ENCODE measurements at places on chromosomes 3 and 15.

DNA sequence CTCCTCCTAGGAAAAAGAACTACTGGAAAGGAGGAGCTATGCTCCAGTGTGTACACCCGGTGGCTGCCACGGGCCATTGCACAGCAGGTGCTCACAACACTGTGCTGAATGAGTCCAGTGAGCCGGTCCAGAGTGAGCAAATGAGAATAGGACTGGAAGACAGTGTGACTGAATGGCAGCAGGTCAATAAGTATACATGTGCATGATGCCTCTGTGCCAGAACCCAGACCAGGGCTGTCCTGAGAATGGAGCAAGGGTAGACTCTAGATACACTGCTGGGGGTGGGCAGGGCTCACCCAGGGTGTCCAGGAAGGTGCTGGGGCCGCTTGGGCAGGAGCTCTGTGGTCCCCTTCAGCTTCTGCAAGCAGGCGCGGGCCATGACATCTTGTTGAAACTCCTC, 8.3 kb downstream of the POLG start:
- no peak for DNase-seq

- no peak for DNase-seq
Measured at GRCh38 chr3:154657218-154657617, 227.2 kb upstream of the GPR149 start.

DNA sequence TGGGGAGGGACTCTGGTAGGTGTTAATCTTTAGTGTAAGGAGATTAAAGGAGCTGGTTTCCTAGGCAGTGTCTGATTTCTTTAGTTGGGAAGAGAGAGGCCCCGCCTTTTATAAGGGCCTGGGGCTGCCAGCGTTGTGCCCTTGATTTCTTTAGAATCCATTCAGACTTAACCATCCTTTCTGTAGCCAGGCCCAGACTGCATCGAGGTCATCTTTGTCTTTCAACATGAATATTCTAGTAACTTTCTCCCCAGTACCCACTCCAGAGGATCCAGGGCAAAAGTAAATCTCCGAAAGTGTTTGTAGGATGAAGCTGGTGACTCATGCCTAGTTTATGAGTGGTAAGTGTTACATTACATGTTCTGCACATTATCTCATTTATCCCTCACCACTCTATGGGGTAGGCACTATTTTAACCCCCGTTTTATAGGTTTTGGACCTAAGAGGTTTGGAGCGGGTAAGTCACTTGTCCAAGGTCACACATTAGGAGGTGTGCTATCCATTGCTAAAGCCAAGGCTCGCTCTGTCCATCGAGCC, 11.8 kb upstream of the USP3 start:
- no peak for DNase-seq

- no peak for DNase-seq
Measured at GRCh38 chr3:25540273-25540672, 112.2 kb downstream of the RARB start.

GRCh38 chr3:138140940-138141339, 8.8 kb upstream of the A4GNT start:
- DNase-seq, result no peak

GRCh38 chr15:85984241-85984640, 95.4 kb upstream of the AGBL1 start:
- DNase-seq, result no peak

GRCh38 chr15:64044300-64045100, 1.8 kb downstream of the DAPK2 start:
- DNase-seq, result no peak

- DNase-seq, result no peak
Measured at GRCh38 chr15:68808091-68808490, 12.6 kb downstream of the ANP32A start.

DNA sequence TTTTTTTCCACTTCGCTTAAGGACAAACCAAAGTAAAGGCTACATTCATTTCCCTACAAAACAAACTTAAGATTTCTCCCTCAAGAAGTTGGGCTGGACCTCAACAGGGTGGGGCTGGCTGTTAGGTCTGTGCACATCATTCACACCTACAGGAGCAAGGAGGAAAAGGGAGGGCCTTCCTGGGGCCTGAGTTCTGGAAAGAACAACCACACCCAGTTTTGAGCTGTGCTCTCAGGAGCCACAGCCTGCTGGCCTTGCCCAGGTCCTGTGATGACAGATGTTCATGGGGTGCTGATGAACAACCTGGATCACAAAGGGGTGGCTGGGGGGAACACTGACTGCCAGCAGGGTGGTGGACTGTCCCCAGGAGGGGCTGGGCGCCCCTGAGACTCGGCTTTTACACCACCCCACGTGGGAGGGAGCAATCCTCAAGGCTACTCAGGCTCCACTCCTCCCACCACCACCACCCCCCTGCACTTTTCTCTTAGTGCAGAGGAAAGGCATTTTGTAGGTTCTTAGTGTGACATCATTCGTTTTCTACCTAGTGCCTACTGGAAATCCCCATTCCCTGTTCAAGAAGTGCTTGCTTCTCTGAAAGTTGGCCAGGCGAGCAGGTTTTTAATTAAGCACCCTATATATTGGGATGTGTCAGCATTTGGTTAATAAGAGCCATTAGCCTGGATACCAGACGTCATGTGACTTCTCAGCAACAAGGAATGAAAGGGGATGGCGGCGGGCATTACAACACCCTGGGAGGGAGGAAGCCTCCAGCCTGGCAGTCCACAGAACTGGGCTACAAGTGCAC, 35.7 kb downstream of the CCNB2 start:
- DNase-seq, result no peak

GRCh38 chr3:194785315-194785714, 99.6 kb downstream of the FAM43A start:
- DNase-seq, result no peak

DNA sequence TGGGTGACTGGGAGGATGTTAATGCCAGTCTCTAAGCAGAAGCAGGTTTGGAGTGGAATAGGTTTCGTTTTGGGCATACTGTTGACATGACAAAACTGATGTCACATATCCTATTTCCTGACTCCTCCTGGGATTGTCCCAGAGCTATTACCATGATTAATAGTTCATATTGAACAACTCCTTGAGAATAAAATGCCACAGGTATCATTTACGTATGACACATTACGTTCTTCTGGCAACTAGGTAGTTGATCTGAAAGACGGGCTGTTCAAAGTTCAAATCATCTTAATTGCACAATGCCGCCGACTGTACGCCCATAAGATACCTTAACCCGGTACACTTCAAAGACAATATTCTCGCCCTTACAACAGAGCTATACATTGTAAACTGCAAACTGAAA, 1.4 kb upstream of the RAB5A start:
- no peak for DNase-seq

- no peak for DNase-seq
Measured at GRCh38 chr3:195750797-195751520, 30.2 kb downstream of the MUC20 start.

DNA sequence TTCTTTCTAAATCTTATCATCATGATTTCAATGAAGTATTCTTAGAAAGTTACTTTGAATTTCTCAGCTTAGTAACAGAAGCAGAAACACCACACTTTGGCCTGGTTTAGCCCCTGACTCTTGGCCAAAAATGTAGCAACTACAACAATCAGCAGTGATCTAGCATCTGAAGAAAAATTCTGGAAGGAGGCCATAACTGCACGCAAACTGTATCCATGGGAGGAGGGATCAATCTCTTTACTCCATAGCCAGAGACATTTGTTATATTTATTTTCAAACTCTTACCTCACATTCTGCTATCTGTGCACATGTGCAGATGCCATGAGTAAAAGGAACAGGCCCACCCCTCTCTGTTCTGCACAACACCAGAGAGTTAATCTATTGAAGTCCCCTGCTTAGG, 251.0 kb upstream of the P2RY1 start:
- no peak for DNase-seq

DNA sequence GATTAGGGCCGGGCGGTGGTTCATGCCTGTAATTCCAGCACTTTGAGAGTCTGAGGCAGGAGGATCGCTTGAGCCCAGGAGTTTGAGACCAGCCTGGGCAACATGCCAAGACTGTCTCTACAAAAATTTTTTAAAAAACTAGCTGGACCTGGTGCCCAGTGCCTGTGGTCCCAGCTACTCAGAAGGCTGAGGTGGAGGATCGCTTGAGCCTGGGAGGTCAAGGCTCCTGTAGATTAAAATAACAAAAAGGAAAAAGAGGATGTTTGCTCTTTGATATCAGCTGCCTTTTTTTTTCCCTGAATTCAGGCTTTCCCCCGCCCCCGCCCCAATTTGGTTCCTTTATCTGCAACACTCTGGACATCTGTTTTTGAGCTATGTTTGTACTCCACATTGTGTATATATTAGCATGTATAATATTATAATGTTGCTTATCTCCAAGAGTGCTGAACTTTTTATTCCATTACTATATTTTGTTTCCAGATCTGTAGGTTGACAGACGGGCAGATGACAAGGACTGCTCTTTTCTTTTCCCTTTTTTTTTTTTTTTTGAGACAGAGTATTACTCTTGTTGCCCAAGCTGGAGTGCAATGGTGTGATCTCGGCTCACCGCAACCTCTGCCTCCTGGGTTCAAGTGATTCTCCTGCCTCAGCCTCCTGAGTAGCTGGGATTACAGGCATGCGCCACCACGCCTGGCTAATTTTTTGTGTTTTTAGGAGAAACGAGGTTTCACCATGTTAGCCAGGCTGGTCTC, 4.6 kb downstream of the SNAP23 start:
- DNase-seq, result no peak

GRCh38 chr15:43204016-43204901, 16.6 kb downstream of the EPB42 start:
- DNase-seq, result peak; percentile 50

DNA sequence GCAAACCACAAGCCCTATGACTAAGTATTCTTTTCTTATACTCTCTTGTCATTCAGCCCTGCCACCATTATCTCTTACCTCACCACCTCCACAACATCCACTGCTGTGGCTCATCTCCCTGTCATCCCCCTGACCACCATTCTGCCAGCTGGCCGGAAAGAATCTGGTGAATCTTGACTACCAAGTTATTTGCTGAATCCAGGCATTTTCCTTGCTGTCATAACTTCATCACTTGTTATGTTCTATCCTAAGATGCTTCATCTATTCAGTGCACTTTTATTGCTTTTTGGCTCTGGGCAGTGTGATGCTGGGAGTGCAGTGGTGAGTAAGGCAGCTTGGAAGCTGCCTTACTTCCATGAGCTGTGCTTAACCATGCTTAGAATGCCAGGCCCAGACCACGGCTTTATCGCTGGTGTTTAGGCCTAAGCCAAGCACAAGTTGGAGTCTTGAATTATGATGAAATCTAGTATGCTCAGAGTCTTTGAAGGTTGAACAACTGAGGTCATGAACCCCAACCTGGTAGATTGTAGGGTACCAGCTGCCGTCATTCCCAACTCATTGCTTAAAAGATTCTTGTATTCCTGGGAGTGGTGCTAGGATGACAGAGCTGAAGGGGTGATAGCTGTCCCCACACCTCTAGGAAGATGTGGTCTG, 27.0 kb upstream of the APH1B start:
- no peak for DNase-seq

DNA sequence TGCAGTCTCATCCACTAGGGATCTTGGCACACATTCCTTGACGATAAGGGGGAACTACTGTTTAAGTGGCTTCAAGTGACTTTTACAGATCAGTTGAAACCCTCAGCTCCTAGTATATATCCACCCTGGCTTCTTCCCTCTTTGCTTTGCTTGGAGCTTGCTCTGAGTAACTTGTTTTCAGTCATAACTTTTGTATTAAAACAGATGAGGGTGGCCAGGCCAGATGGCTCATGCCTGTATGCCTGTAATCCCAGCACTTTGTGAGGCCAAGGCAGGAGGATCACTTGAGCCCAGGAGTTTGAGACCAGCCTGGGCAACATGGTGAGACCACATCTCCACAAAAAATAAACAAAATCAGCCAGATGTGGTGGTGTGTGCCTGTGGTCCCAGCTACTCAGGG, 42.4 kb downstream of the EOMES start:
- no peak for DNase-seq

- no peak for DNase-seq
Measured at GRCh38 chr3:171187706-171188290, 161.3 kb upstream of the SLC2A2 start.

- no peak for DNase-seq
Measured at GRCh38 chr3:27927882-27928281, 205.8 kb upstream of the EOMES start.

GRCh38 chr3:99470841-99471240, 167.6 kb upstream of the COL8A1 start:
- no peak for DNase-seq

DNA sequence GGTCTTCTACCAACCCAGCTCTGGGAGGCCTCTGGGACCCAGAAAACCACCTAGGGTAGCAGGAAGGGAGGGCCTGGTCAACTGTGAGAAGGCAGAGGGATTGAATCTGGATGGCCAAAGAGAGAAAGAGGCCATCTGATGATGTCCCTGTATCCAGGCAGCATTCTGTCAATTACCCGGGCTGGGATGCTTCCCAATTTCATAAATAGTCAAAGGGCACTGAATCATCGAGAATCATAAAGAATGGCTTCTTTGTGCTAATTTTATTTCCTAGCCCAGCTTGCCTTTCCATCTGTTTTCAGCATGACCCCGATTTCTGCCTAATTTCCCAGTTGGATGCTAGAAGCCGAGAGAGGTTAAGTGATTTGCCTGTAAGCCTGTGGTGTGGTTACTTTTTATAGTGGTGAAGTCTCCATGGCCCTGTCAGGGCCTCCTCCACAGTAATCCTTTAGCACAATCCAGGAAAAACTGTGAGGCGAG, 129.2 kb downstream of the FAM43A start:
- no peak for DNase-seq

DNA sequence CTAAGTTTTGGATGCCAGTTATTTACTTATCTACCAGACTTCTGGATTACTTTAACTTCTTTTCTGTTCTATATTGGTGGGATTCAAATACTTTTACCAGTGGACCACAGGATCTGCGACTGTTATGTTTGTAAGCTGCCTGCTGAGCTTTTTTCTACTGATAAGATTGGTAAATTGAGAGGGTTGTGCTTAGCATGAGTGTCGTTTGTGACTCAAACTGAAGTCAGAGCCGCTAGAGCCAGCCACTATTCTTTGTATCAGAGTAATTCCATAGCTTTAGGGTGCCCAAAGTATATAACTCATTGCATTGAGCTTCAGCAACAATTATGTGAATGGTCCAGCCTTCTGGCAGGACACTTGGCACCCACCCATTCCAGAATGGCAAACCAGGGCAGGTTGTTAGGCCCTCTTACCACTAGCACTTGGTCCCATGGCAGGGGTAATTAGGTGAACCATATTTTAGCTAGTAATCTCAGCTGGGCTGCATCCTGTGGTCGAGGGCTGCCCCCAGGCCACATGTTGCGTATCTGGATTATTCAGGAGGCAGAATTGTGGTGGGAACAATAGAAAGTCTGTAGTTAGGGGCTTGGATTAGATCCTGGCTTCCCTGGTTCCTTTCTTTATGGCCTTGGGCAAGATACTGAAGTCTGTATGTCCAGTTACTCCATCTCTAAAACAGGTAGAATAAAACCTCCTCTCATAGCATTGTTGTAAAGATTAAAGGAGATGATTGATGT, 6.0 kb downstream of the PLCL2 start:
- DNase-seq, result no peak

- DNase-seq, result no peak
Measured at GRCh38 chr3:99774467-99774866, 43.2 kb upstream of the CMSS1 start.

- no peak for DNase-seq
Measured at GRCh38 chr15:75687486-75688277, 25.0 kb downstream of the CSPG4 start.

- no peak for DNase-seq
Measured at GRCh38 chr3:142152384-142152783, 3.0 kb upstream of the TFDP2 start.

- no peak for DNase-seq
Measured at GRCh38 chr3:194167480-194168282, 31.7 kb downstream of the HES1 start.

GRCh38 chr3:138443091-138443490, 8.7 kb downstream of the ESYT3 start:
- DNase-seq, result no peak

GRCh38 chr15:41610048-41610447, 50.2 kb upstream of the MGA start:
- DNase-seq, result no peak
